ENCODE measurements at places on chromosomes 2 and 18.
A peak's percentile ranks its signal among the peaks of the same experiment; 100 is the strongest.

DNA sequence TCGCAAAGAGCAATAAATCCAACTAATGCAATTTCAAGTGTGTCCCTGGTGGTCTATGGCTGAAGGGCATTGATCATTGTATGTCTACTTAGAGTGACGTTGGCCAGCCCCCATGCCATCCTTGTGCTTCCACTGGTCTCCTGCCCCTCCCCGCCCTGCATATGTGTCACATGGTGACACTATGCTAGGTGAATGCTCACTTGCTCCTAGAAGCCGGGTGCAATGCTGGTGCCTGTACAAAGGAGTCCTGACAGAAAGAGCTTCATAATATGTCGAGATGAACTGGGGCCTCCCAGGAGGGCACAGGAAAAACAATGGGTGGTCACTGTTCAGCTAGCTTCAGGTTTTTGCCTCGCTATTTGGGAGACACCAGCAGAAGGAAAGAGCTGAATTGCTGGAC lies 5.9 kb upstream of the TRABD2A start:
- no peaks in the 10 kb centered on the region for H3K27me3 ChIP-seq

DNA sequence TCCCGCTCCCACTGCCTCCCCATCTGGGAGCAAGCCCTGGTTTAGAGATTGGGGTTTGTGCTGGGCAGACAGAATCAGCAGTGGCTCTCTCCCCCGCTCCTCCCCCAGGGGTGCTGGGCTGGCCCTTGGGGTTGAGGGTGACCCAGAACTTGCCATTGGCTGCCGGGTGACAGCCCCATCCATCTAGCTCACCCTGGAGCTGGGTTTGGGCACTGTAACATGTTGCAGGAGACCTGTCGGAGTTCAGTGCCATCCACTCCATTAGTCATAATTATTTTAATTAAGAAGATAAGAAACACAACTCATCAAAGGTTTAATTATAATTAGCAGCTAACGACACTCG lies 111.4 kb upstream of the OTOS start:
- H3K27me3 ChIP-seq, result 0 out of 2 replicates have a peak, but pooled peaks cover 2% of the 10 kb centered on the region
- no peak overlapping the region for H3K4me3 ChIP-seq
- no peaks in the 10 kb centered on the region for H3K36me3 ChIP-seq
- peaks cover 14% of the 10 kb centered on the region for H3K4me1 ChIP-seq

- H3K36me3 ChIP-seq, result peaks cover 23% of the 10 kb centered on the region
- peaks cover 47% of the 10 kb centered on the region for H3K4me1 ChIP-seq
- H3K27me3 ChIP-seq, result no peaks in the 10 kb centered on the region
- no peak overlapping the region for H3K4me3 ChIP-seq
Measured at GRCh38 chr18:45957100-45957499, 10.0 kb downstream of the EPG5 start.

DNA sequence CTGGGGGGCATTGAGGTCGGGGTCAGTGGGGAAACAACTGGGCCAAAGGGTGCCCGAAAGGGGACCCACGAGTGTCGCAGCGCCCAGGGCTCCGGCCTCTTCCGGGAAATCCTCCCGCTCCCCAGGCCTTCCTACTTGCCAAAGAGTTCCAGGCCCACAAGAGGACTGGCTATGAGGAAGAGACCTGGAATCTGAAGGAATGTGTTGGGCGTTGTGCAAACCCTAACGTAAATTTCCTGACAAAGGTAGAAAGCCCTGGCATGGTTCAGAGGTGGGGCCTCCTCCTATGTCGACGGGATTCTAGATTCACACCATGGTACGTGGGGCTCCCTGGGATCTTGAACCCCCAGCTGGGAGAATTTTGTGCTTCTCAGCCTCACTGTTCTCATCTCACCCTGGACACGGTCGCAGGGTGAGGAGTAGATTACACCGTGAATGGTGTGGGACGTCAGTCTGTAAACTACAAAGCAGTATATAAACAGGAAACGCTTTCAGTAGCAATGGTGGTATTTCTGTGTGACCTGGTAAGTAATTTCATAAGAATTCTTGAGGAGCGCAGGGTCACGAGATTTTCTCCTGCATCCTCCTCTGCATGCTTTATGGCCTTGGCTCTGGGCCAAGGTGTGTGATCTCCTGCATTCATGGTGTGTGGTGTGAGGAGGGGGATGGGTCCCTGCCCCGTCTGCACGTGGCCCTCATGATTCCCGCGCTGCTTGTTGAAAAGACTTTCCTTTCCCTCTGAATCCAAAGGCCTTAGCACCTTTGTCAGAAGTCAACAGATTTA lies 868 bp downstream of the HSBP1L1 start:
- H3K27ac ChIP-seq, result peak overlapping the region; percentile 84
- peaks cover 12% of the 10 kb centered on the region for H3K36me3 ChIP-seq
- H3K27me3 ChIP-seq, result no peaks in the 10 kb centered on the region
- peaks cover 8% of the 10 kb centered on the region for H3K4me1 ChIP-seq
- peak overlapping the region; percentile 66 for H3K4me3 ChIP-seq

DNA sequence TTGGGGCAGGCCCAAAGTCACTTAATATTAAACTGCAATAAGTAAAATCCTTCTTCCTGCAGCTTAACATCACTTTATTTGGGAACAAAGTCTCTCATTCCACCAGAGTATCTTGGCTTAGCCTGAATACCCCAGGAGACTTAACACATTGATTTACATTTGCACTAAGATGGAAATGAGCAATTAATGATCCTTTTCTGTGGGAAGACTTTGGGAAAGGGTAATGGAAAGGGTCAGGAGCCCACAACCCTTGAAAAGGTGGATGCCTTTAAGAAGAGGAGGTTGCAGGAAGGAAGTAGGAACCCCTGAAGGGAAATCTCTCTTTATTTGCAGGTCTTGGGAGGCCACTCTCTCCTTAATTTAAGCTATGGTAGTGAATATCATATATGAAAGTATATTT lies 28.0 kb upstream of the BARD1 start:
- H3K4me1 ChIP-seq, result no peaks in the 10 kb centered on the region
- no peaks in the 10 kb centered on the region for H3K27me3 ChIP-seq

- peak; percentile 72 for DNase-seq
- no peaks in the 10 kb centered on the region for H3K36me3 ChIP-seq
- H3K4me3 ChIP-seq, result no peak overlapping the region
- no peak overlapping the region for H3K27ac ChIP-seq
- no peaks in the 10 kb centered on the region for H3K4me1 ChIP-seq
- H3K27me3 ChIP-seq, result peaks cover 10% of the 10 kb centered on the region
Measured at GRCh38 chr2:28552045-28552823, 56.4 kb downstream of the PLB1 start.

- H3K4me3 ChIP-seq, result no peak overlapping the region
- peak; percentile 45 for DNase-seq
- no peak overlapping the region for H3K27ac ChIP-seq
Measured at GRCh38 chr18:75405351-75405750, 22.2 kb downstream of the SMIM21 start.

- H3K27me3 ChIP-seq, result no peaks in the 10 kb centered on the region
- no peak overlapping the region for H3K27ac ChIP-seq
- no peaks in the 10 kb centered on the region for H3K4me1 ChIP-seq
- no peaks in the 10 kb centered on the region for H3K36me3 ChIP-seq
- no peak overlapping the region for H3K4me3 ChIP-seq
- no peak for DNase-seq
Measured at GRCh38 chr2:170665743-170666142, 49.4 kb upstream of the SP5 start.

- no peak overlapping the region for H3K4me3 ChIP-seq
- no peaks in the 10 kb centered on the region for H3K36me3 ChIP-seq
- H3K4me1 ChIP-seq, result peaks cover 35% of the 10 kb centered on the region
- no peak for DNase-seq
- no peak overlapping the region for H3K27ac ChIP-seq
- H3K27me3 ChIP-seq, result no peaks in the 10 kb centered on the region
Measured at GRCh38 chr2:85748039-85748734, 5.6 kb upstream of the ATOH8 start.

GRCh38 chr18:48605408-48605845 lies 66.6 kb downstream of the CTIF start:
- no peak overlapping the region for H3K27ac ChIP-seq
- H3K27me3 ChIP-seq, result no peaks in the 10 kb centered on the region
- H3K4me1 ChIP-seq, result peaks cover 24% of the 10 kb centered on the region

GRCh38 chr2:58904095-58904494 lies 663.0 kb upstream of the FANCL start:
- H3K27me3 ChIP-seq, result no peaks in the 10 kb centered on the region
- no peaks in the 10 kb centered on the region for H3K36me3 ChIP-seq
- peaks cover 6% of the 10 kb centered on the region for H3K4me1 ChIP-seq
- no peak overlapping the region for H3K27ac ChIP-seq

DNA sequence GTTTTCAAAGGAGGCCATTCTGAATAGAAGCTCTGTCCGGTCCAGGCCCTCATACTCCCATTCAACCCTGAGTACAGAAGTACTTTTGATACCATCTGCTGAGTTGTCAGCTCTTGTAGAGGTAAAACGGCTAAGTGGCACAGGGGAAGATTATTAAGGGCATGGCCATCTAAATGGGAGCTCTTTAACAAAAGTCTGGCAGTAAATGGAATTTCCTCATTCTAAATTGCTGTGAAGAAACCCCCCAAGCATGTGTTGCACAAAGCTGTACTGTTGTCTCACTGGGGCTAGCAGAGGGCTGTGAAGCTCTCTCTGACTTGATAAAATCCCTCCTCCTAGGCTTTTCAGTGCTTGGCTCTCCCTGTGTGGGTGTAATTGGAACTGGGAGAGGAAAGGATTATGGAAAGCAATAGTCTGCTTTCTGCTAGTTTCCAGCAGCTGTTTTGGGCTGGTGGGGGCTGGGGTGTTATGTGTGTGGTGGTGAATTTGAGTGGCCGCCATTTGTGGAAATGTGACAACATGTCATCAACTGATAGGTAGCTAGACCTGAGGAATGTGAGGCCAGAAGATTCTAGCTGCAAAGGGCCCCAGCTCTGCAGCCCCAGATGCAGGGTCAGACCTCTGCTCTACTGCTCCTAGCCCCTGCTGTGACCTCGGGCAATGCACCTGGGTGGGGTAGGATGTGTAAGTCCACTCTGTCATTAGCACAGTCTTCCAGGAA lies 65.1 kb downstream of the MAP4K4 start:
- no peak overlapping the region for H3K4me3 ChIP-seq
- DNase-seq, result no peak
- H3K4me1 ChIP-seq, result peaks cover 32% of the 10 kb centered on the region
- H3K36me3 ChIP-seq, result no peaks in the 10 kb centered on the region
- H3K27me3 ChIP-seq, result no peaks in the 10 kb centered on the region
- H3K27ac ChIP-seq, result peak overlapping the region; percentile 19

GRCh38 chr2:2799151-2799697 lies 468.1 kb upstream of the MYT1L start:
- no peak overlapping the region for H3K27ac ChIP-seq
- H3K4me3 ChIP-seq, result no peak overlapping the region
- DNase-seq, result no peak
- no peaks in the 10 kb centered on the region for H3K4me1 ChIP-seq
- H3K36me3 ChIP-seq, result no peaks in the 10 kb centered on the region

- peaks cover 14% of the 10 kb centered on the region for H3K4me1 ChIP-seq
- H3K27ac ChIP-seq, result peak overlapping the region; percentile 75
- peak overlapping the region; percentile 23 for H3K4me3 ChIP-seq
- H3K27me3 ChIP-seq, result no peaks in the 10 kb centered on the region
Measured at GRCh38 chr2:150476809-150477302, 10.6 kb downstream of the RND3 start.

DNA sequence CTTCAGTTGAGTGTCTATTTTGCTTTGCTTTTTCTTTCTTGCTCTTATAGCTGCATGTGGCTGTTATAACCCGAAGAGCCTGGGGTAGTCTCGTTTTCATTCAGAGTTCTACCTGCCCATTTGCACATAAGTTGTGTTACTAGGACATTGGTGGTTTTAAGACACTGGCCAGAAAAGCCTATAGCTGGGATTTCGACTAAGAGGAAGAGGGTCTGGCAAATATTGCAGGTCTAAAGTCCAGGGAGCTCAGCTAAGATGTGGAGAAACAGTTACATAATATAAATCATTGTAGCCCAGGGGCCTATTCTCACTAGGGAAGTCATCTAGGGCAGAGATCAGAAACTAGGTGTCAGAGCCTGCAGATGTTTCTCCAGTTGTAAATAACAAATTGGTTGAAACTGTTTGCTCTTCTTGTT lies 120.8 kb downstream of the BABAM2 start:
- H3K4me1 ChIP-seq, result no peaks in the 10 kb centered on the region
- no peak overlapping the region for H3K27ac ChIP-seq
- no peaks in the 10 kb centered on the region for H3K36me3 ChIP-seq

GRCh38 chr2:70509565-70509964 lies 44.1 kb downstream of the TGFA start:
- no peaks in the 10 kb centered on the region for H3K4me1 ChIP-seq
- H3K27me3 ChIP-seq, result peaks cover 4% of the 10 kb centered on the region
- no peak for DNase-seq
- H3K27ac ChIP-seq, result no peak overlapping the region
- no peak overlapping the region for H3K4me3 ChIP-seq
- H3K36me3 ChIP-seq, result no peaks in the 10 kb centered on the region

- no peak overlapping the region for H3K4me3 ChIP-seq
- H3K4me1 ChIP-seq, result no peaks in the 10 kb centered on the region
- H3K27ac ChIP-seq, result no peak overlapping the region
- no peaks in the 10 kb centered on the region for H3K27me3 ChIP-seq
- no peak for DNase-seq
Measured at GRCh38 chr2:70192516-70192915, 1.7 kb upstream of the C2orf42 start.

- no peaks in the 10 kb centered on the region for H3K4me1 ChIP-seq
- H3K27ac ChIP-seq, result no peak overlapping the region
- no peak for DNase-seq
- H3K27me3 ChIP-seq, result no peaks in the 10 kb centered on the region
- H3K36me3 ChIP-seq, result no peaks in the 10 kb centered on the region
Measured at GRCh38 chr2:122033778-122034177, 278.3 kb downstream of the TSN start.

DNA sequence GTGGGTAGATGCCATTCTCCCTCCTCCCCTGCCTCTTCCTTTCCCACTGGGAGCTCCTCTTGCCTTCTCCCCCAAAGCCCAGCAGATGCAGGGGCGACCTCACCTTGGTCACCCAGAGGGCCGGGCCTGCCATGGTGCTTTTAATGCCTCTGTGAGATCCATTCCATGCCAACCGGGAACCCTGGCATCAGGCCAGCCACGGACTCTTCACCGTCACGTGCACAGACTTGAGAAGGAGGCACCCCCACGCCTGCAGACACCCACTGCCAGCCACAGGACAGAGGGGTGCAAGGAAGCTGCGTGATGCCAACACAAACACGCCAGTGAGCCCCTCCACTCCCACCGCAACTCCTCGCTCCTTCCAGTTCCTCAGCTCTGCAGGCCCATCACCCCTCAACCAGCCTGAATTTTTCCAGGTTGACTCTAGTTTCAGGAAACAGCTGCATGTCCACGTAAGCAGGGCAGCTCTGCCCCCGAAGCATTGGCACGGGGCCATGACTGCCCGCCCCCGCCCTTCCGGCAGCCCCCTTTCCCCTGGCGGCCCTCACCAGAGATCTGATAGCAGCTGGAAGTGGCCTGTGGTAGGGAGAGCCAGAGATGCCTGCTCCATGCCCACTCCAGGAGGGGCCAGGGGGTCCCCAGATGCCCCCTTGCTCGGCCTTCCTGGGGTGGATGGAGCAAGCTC lies 50.8 kb downstream of the DNMT3A start:
- no peaks in the 10 kb centered on the region for H3K27me3 ChIP-seq
- no peak overlapping the region for H3K27ac ChIP-seq
- H3K4me3 ChIP-seq, result no peak overlapping the region
- H3K36me3 ChIP-seq, result peaks cover 1% of the 10 kb centered on the region
- peaks cover 6% of the 10 kb centered on the region for H3K4me1 ChIP-seq

DNA sequence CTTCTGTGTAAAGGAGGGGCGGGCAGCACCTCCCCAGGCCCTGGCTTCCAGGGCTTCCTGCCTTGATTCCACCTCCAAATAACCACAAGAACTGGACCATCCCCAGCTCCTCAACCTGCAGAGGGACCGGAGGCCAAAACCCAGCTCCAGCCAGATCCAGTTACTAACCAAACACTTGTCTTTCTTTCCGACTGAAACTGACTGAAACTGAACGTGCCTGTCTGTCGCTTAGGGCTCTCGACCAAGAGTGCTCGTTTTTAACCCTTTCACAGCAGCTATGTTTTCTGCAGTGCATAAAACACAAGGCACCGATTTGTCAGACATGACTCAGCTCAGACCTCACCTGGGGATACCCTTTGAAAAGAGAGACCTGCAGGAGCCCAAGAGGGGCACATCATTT lies 249.9 kb upstream of the SIX2 start:
- H3K27ac ChIP-seq, result no peak overlapping the region
- peaks cover 43% of the 10 kb centered on the region for H3K27me3 ChIP-seq
- H3K4me1 ChIP-seq, result peaks cover 16% of the 10 kb centered on the region
- no peaks in the 10 kb centered on the region for H3K36me3 ChIP-seq

All from IMR-90 (cell line).